Pancreas (tissue), 10 donors: ENCODE measurements at places on chromosomes 5 and 9. TPM values are rescaled to one million over a fixed set of nuclear protein-coding genes. Genes with fewer than 3 reads are reported as not detected.

SOX30 gene
- total RNA-seq: not detected

BHMT2 gene
- 1.7 TPM for total RNA-seq

TAF11L10 gene
- not detected for total RNA-seq

ADGRV1 gene
- total RNA-seq: 4.0 TPM

FBXL7 gene
- total RNA-seq: 2.4 TPM

PCDHGB4 gene
- total RNA-seq: 1.9 TPM

FXN gene
- 9.1 TPM for total RNA-seq

SPINK7 gene
- total RNA-seq: not detected

SH2D3C gene
- total RNA-seq: 1.4 TPM

CDH10 gene
- 0.35 TPM for total RNA-seq

SLC45A2 gene
- not detected for total RNA-seq

BTNL3 gene
- total RNA-seq: not detected

ZDHHC11B gene
- 2.9 TPM for total RNA-seq

TMED7 gene
- 62.2 TPM for total RNA-seq

PHYHD1 gene
- total RNA-seq: 30.3 TPM

GPR150 gene
- 0.61 TPM for total RNA-seq

RGS14 gene
- total RNA-seq: 7.2 TPM

PCDHB2 gene
- total RNA-seq: 0.61 TPM
